ENCODE measurements at places on chromosomes 2 and 18.

- DNase-seq: no peak
Observed at GRCh38 chr18:63784787-63785452, 9.7 kb downstream of the SERPINB7 start.

DNA sequence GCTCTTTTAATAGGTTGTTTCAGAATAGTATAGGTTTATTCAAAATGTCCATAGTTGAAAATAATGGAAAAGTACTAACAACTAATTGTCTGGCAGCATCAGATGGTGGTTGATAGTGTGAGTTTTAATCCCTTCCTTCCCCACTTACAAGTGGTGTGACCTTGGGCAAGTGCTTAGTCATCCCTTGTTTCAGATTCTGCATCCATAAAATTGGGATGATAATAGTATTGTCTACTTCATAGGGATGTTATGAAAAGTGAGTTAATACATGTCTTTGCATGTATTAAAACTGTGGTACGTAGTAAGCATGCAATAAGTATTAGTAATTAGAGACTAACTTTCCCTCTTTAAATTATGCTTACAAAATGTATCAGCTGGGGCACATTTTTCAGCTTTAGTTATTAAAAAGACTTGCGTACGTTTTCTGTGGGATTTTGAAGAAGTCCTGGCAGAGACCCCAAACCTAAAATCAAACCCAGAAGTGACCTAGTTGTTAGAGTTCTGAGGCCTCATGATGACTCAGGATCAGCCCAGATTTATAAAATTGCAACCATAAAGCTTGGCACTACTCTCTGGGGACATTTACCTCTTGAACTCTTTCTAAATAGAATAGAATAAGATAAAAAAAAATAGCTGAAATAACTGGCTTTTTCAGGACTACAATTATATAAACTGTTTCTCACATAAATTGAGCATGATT lies 8.6 kb downstream of the ITGA4 start:
- no peak for DNase-seq

DNA sequence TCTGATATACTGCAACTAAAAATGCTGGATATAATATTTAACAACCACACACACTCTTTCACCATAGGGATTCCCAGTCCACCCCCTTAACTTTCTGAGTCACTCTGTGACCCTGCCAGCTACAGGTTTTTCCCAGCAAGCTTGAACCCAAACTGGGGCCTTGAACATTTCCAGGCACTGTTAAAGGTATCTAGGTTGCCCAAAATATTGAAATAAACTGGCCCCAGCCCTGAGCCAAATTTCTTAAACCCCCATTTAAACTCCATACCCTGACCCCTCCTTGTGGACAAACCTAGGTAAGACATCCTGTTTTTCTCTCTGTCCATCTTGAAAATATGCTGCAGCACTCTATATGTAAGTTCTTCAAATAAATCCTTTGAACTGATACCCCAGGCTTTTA lies 19.7 kb upstream of the DCTN1 start:
- DNase-seq: no peak

GRCh38 chr18:31617031-31617717 lies 25.5 kb downstream of the TTR start:
- DNase-seq: no peak

DNA sequence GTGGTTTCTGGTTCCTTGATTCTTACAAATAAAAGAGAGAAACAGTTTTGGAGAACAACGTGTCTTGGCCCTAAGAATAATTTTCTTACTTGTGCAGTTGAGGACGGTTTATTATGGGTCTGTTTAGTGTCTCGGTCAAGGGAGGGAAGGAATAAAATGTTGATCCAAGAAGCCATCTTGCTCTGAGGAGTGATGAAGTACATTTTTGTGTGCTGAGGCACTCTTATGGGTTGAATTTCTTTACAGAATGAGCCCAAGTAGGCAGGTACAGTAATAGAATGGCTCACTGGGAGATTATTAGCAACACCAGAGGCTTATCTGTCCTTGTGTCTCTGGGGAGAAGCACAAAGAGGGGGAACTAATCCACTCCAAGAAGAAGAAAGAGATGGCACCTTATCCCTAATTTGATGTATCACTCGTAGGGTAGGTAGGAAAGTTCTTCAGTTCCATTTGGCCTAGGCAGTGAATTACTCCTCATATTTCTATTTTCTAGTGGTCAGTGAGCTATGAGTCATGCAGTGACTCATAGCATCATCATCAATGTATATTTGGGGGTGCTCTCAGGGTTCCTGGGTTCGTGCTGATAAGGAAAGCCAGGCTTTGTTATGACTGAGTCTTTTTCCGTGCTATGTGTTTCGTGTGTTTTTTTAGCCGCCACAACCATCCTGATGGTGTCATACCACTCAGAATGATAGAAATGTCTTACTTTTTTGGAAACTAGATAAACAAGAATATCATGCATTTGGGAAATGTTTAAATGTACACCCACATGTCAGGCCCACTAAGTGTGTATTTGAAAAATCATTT lies 250.1 kb upstream of the CTAGE1 start:
- DNase-seq: no peak

DNA sequence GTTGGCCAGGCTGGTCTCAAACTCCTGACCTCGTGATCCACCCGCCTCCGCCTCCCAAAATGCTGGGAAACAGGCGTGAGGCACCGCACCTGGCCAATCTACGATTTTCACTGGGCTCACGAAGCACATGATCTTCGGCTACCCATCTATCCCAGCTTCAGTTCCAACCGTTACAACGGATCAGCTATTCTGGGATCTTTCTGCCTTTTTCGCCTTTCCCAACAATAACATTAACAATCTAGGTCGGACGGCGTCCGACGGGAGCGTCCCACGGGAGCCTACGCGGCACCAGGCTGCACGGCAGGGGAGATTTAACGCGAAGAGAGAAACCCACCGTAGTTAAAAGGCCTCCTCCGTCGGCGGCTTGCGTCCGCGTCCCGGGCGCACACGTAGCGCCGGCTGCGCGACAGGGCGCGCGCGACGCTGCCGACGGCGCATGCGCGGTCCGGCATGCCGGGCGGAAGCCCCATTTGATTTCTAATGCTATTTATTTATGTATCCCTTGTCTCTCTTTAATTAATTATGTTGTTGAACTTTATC lies at the start of gene MSL3B:
Gene MSL3B (minus strand): TSS at position 394 of the 540 bp plus-strand sequence.
- no peak for DNase-seq

- DNase-seq: no peak
Observed at GRCh38 chr2:232028631-232029030, 67.1 kb downstream of the DIS3L2 start.

DNA sequence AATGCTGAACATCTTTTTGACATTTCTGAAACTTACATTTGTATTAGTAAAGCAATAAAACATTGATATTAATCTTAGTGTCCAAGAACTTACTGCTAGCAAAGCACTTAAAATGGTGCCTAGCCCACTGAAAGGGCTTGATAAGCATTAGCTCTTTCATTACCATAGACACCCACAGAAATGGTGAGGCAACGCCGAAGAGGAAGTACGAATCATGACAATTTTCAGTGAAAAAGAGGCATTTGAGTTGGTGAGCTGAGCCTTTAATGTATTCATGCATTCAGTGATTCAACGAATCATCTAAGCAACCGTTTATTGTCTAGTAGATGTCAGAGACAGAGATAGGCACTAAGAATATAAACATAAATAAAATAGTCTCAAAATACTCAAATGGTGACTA lies 101.1 kb downstream of the PIGN start:
- no peak for DNase-seq

DNA sequence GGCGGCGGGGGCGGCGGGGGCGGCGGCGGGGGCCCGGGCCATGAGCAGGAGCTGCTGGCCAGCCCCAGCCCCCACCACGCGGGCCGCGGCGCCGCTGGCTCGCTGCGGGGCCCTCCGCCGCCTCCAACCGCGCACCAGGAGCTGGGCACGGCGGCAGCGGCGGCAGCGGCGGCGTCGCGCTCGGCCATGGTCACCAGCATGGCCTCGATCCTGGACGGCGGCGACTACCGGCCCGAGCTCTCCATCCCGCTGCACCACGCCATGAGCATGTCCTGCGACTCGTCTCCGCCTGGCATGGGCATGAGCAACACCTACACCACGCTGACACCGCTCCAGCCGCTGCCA lies 644 bp downstream of the ONECUT2 start:
- DNase-seq: no peak

GRCh38 chr18:74689251-74689650 lies 91.6 kb downstream of the ZNF407 start:
- DNase-seq: no peak

DNA sequence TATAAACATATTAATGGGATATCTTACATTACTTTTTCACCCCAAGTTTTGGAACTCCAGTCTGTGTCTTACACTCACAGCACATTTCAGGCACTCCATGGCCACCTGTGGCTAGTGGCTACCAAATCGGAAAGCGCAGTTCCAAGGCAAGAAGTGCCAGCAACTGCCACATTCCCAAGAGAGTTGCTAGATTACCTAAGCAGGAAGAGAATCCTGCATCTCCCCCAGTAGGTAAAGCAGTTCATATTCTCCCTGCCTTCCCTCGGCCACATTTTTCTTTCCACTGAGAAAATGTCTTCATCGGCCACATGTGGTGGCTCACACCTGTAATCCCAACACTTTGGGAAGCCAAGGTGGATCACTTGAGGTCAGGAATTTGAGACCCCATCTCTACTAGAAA lies 62.8 kb downstream of the MEX3C start:
- DNase-seq: no peak

Data from ascending aorta (tissue), 2 donors.